Thymus (tissue), 14 donors: ENCODE measurements at places on chromosomes 6 and 20. TPM values are rescaled to one million over a fixed set of nuclear protein-coding genes. Genes with fewer than 3 reads are reported as not detected.

DNA sequence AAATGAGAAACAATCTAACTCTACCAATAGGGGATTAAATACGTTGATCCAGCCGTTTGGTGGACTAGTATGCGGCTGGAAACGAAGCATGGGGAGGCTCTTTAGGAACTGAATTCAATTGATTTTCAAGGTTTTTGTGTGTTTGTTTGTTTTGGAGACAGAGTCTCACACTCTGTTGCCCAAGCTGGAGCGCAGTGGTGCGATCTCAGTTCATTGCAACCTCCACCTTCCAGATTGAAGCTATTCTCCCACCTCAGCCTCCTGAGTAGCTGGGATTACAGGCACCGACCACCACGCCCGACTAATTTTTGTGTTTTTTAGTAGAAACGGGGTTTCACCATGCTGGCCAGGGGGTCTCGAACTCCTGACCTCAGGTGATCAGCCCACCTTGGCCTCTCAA lies 7.1 kb downstream of the CNPY3 start:
- DNase-seq, result no peak

DNA sequence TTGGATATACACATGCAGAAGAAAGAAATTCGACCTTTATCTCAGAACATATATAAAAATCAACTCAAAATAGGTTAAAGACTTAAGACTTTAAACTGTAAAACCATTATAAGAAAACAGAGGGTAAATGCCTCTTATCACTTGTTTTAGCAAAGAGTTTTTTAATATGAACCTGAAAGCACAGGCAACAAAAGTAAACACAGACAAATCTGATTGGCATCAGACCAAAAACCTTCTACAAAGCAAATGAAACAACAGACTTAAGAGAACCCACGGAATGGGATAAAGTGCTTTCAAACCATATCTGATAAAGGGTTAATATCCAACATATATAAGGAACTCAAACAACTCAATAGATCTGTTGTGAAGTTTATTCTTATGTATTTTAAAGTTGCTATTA lies 309.9 kb upstream of the OPRM1 start:
- no peak for DNase-seq

DNA sequence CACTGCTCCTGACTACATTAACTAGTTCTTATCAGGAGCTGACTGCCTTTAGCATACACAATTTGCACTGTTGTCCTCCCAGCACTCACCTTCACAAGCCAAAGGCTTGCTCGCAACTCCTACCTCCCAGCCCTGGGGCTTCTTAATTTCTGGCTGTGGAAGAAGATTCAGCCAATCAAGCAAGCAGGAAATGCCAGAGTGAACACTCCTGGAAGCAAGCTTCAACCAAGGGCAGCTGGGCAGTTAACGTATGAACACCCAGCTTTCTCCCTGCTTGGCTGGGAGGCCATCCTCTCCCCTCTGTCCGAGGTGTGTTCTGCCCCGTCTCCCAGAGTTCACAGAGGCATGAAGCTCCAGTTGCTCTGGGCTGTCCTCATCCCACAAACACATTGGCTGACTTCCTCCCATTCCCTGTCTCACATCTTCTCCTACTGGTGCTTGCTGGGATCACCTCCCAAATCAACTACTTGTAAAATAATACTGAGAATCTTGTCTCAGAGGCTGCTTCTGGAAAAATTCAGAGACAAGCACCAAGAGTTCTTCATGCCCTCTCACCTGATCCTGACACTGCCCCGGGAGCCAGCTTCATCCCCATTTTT lies 15.3 kb upstream of the SRSF6 start:
- no peak for DNase-seq

- no peak for DNase-seq
Measured at GRCh38 chr6:89508755-89509563, 76.0 kb downstream of the ANKRD6 start.

DNA sequence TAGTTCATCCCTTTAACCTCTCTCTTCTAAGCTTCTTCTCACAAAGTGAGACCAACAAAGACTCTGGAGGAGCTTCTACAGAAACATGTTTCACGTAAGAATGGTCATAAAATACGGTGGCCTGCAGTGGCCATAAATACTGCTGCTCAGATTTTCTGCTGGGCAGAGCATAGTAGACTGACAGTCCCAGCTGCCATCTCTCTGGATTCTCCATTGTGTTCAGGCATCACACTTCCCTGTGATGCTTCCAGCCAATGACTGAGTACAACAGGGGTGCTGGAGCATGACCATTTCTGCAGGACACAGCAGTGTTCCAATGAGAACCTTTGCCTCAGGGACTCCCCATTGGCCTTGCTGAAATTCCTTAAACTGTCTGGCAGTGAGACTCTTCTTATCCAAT lies 392.6 kb downstream of the MMUT start:
- no peak for DNase-seq

GRCh38 chr6:74785236-74785635 lies 420.6 kb downstream of the COL12A1 start:
- no peak for DNase-seq

- DNase-seq, result no peak
Measured at GRCh38 chr6:168177103-168177891, 98.3 kb upstream of the FRMD1 start.

DNA sequence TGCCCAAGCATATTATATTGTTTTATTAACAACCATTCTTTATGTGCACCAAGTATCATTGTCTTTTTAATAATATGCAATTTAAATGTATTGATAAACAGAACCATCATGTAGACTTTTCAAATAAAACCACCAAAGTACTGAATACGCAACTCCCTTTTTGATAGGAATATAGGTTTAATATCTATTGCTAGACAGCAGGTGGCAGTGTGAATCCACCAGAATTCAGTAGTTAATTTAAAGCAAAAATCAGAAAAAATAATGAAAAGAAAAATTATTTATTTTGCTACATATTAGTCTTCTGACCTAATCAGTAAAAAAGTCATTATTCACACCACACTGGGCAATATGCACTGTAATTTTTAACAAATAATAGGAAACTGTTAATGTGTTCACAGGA lies 143.7 kb downstream of the KLHL32 start:
- no peak for DNase-seq

DNA sequence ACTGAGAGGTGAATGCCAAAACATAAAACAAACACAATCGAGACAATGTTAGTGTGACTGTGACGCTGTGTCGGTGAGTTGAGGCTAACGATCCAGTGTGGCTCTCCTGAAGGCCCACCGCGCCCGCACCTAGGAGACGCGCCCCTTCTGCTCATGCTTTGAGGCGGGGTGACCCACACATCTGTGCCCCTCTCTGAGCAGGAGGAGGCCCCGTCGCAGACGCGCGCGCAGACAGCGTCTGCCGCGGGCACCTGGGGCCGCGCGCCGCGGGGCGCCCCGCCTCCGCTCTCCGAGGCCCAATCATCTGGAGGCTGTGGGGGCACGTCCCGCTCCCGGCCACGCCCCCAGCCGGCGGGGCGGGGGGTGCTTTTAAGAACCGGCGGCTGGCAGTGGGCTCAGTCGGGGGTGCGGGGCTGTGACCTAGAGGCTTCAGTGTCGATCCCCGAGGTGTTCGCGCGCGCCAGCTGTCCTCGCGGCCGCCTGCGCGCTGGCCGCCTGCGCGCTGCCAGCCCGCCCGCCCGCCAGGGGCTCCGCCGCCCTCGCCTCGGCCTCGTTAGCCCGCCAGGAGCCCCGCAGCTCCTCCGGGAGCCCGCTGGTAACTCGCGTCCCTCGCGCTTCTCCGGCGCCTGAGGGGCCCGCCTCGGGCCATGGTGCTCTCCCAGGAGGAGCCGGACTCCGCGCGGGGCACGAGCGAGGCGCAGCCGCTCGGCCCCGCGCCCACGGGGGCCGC lies at the start of gene SLC16A10:
SLC16A10 (plus strand) TSS at position 398 of the 730 bp plus-strand sequence; CDS start at position 648, 250 bp downstream.
- peak; percentile 97 for DNase-seq

DNA sequence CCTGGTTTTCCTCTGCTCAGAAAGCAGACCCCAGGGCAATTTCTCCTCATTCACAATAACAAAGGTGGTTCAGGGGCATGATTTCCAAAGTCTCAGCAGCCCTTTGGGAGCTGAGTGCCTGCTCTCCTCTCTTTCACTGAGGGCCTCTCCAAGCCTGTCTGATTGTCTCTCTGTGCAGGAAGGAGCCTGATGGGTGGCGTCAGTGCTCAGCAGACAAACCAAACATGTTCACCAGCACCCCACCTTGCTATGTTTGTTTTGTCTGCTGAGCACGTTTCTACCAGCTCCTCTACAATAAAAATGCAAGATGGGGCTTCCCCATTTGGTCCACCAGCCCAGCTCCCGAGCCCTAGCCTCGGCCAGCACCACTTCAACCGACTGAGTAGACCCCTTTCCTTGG lies 25.4 kb upstream of the TCP11 start:
- DNase-seq, result no peak

DNA sequence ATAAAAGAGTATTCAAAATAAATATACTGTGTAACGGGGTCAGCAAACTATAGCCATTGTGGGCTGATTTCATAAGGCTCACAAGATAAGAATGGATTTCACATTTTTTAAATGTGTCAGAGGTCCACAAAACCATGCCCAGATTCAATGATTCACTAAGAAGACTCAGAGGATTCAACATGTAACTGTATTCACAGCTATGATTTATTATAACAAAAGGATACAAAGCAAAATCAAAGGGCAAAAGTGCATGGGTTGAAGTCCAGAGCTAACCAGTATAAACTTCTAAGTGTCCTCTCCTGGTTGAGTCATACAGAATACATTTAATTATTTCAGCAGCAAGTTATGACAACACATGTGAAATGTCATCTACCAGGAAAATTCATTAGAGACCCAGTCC lies 49.2 kb downstream of the TBC1D32 start:
- DNase-seq, result no peak

- no peak for DNase-seq
Measured at GRCh38 chr6:150282806-150283205, 86.0 kb upstream of the IYD start.

- DNase-seq, result no peak
Measured at GRCh38 chr6:111837641-111838500, 35.4 kb downstream of the FYN start.

DNA sequence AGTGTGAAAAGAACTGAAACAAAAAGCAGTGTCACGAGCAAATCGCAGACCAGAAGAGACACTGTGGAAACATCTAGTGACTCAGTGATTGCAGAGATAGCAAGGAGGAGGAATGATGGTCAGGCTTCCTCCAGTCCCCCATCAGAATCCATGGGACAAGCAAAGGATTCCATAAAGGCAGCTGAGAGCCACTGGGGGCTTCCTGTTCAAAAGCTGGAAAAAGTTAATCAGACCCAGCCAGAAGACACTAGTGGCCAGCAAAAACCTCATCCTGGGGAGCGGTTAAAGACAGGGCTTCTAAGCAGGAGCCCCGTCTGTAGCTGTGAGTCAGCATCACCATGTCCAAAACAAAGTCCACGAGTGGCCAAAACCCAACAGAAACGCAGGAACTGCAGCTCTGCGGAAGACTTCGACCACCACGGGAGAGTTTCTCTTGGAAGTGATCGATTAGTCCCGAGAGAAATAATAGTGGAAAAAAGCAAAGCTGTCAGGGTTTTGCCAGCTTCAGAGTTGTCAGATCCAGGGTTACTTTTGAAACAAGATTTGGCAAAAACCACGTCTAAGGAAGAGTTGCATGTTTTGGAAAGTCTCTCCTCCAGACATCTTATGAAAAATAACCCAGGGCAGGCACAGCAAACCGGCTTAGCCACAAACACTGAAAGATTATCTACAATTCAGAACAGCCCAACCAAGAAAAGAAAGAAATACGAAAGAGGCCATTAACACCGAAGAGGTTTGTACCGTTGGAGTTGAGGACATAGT lies 51.0 kb downstream of the JAG1 start:
- no peak for DNase-seq

DNA sequence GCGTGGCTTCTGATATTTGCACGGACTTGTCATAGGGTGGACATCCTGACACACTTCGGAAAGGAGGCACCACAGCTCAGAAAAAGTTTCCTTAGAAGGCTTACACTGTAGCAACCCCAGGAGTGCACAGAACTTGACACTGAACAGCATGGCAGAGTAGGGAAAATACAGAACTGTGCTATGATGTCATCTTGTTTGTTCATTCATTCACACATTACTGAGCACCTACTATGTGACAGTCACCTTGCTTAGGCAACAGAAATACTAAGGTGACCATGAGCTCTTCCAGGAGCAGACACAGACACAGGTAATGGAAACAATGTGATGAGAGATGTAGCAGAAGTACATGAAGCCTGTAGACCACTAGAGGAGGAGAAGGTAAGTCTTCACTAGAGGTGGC lies 2.5 kb upstream of the PIGT start:
- DNase-seq, result no peak

DNA sequence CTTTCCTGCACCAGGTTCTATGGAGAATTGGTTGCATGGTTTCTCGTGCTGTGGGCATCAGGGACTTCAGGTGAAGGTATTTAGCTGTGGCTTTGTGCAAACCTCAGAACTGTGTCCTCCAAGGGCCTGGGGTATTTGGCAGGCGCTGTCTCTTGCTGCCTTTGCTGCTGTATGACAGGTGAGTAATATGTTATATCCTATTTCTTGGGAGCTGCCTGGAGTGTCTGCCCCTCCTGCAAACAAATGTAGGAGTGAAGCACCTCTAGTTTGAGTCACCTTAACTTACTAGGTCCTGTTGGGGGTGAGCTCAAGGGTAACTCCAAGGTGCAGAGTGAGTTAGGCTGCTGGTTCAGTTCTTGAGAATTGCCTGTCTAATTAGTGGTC lies 177.7 kb upstream of the RNF24 start:
- DNase-seq, result no peak

The SLC17A2 gene
- 0.05 TPM for total RNA-seq

The OSTM1 gene
- total RNA-seq, result 20.9 TPM

The MYL9 gene
- total RNA-seq, result 6.8 TPM

The MYLK2 gene
- total RNA-seq, result 0.66 TPM

The ANKRD66 gene
- total RNA-seq, result 0.05 TPM

The VNN1 gene
- total RNA-seq, result 0.33 TPM
